ENCODE measurements at places on chromosomes 3 and 15. TPM values are rescaled to one million over a fixed set of nuclear protein-coding genes. Genes with fewer than 3 reads are reported as not detected.

The ACSBG1 gene
- 0.48 TPM for total RNA-seq

DNA sequence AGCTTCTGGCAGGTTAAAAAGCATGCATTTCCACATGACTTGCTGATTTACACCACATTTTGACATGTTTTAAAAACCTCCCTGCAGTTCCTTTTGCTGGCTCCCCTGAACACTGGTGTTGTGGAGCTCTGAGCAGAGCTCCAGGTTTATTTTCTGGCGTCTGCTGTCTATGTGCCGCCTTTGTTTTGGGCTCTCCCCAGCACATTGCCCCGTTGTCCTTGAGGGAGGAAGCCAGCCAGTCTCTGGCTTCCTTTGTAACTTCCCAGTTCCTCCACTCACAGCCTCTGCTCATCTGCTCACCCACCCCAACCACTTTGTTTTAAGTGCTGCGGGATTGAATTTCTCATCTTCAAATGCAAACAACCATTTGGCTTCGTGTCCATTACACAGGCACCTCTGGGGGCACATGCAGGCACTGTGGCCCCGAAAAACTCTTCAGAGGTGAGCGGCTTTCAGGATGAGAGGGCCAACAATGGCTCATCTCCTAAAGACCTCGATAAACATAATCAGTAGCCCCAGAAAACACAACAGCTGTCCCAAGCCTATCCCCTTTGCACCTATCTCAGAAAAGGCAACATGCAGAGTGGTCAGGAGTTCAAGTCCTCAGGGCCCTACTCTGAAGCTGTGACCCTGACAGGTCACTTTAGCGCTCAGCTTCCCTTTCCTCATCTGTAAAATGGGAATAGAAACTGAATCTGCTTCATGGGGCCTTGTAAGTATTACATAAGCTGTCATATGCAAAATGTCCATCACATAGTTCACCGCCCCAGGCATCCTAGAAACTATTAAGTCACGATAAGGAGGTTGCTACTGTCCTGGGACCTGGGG is 1.3 kb upstream of the MEF2A start:
- peak; percentile 5 for DNase-seq

The ZPLD1 gene
- not detected for total RNA-seq

GRCh38 chr15:87118435-87118834 is 1038.8 kb downstream of the AGBL1 start:
- no peak for DNase-seq

GRCh38 chr3:159950156-159950898 is 38.3 kb upstream of the IL12A start:
- DNase-seq, result no peak

The NXPE3 gene
- total RNA-seq, result 12.8 TPM

GRCh38 chr3:107915706-107916105 is 175.1 kb downstream of the CD47 start:
- DNase-seq, result no peak

GRCh38 chr3:155370198-155370597 is 76.7 kb upstream of the STRIT1 start:
- no peak for DNase-seq

- no peak for DNase-seq
Observed at GRCh38 chr3:4454142-4454541, 12.9 kb downstream of the SUMF1 start.

GRCh38 chr15:89783111-89783860 is 7.2 kb downstream of the MESP2 start:
- DNase-seq, result peak; percentile 51

GRCh38 chr15:57298204-57298603 is 78.1 kb upstream of the CGNL1 start:
- no peak for DNase-seq

The EXD1 gene
- total RNA-seq, result 0.70 TPM

DNA sequence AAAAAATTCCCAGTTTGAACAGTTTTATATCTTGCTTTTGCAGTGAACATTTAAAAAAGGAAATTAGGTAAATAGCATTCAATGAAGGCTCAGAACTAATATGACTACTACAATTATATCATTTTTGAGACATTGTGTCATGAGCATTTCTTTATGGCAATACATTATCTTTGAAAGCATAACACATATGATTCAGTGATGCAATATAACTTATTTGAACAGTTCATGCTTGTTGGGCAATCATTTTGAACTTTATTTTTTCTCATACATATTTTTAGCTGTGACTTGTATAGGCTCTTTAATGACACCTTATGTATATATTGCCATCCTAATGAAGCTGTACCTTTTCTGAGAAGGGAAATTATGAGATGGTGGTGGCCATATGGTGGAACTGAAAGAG is 828.6 kb upstream of the NR2F2 start:
- DNase-seq, result no peak

The FSIP1 gene
- total RNA-seq, result 0.63 TPM

The OXSM gene
- 13.8 TPM for total RNA-seq

DNA sequence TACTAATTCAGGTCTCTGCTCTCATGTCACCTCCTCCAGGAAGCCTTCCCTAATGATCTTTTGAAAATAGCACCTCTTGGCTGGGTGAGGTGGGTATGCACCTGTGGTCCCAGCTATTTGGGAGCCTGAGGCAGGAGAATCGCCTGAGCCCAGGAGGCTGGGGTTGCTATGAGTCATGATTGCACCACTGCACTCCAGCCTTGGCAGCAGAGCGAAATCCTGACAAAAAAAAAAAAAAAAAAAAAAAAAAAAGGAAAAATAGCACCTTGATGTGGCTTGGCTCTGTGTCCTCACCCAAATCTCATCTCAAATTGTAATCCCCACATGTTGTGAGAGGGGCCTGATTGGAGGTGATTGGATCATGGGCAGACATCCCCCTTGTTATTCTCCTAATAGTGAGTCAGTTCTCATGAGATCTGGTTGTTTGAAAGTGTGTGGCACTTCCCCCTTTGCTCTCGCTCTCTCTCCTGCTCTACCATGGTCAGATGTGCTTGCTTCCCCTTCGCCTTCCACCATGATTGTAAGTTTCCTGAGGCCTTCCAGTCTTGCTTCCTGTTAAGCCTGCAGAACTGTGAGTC is 11.2 kb upstream of the RNU6-1 start:
- peak; percentile 54 for DNase-seq

The RBM5 gene
- total RNA-seq, result 90.2 TPM

The ANKUB1 gene
- total RNA-seq, result not detected

The SPTBN5 gene
- 2.6 TPM for total RNA-seq

DNA sequence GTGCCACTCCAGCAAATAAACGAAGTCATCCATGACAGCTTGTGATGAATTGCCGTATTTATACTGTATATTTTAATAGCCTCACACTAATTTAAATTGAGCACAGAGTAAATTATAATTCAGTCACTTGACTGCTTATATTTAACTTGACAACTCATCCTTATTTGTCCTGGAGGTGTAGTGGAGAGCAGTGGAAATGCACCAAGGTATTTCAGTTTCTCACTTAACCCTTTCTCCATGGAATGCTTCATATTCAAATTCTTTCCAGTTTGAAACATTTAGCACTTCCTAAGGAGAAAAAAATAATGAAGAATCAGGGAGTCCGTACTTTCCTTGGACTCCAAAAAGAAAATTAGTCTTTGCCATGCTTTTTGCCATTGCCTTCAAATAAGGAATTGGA is 99.0 kb downstream of the MAP2K5 start:
- no peak for DNase-seq

- DNase-seq, result peak; percentile 43
Observed at GRCh38 chr15:82810061-82810889, 847 bp downstream of the WHAMM start.

DNA sequence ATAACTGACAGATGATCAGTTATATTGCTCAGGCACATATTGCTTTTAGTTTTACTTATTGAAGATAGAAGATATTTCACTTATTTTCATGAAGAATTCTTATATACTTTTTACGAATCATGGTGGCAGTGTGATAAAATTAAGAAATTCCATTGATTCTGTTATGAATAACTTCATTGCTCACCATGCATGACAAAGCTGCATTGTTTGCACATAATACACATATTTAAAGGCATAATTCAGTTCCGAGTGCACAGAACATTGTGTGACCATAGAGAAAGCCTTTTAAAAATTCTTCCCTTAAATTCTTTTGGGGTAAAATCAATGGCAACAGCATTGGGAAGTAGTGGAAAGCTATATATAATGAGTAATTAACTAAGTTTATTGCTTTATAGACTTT is 82.5 kb upstream of the NAALADL2 start:
- DNase-seq, result no peak

GRCh38 chr3:143002083-143002712 is 828 bp downstream of the U2SURP start:
- DNase-seq, result no peak

The CDHR4 gene
- 2.0 TPM for total RNA-seq

DNA sequence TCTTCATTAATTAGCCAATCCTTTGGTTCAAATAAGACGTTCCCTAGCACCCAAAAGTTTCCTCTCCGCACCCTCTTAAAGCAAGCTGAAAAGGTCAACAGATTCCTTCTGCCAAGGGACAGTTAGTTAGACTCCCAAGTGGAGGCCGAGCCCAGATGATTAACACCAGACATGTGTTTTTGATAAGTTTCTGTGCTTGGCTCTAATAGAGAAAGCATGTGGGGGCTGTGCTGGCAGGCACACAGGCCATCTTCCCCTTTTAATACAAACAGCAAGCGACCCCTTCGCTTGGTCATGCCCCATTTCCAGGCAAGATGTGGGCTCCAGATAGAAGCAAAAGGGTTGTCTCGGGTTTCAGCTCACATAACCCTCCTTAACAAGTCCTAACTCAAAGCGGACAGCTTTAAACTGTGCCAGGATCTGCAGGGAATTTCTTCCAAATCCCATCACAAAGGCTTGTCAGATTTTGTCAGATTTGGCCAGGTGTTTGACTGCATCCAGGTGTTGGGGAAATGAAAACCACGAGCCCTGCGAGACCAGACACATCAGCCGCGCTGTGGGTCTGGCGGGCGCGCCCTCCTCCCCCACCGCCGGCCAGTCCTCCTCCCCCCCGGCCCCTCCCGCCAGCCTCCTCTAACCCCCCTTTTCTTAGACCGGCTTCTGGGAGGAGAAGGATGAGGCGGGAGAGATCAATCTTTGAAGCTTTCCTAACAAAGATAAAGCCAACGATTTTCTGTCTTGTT is 3.3 kb downstream of the HES1 start:
- DNase-seq, result peak; percentile 93

DNA sequence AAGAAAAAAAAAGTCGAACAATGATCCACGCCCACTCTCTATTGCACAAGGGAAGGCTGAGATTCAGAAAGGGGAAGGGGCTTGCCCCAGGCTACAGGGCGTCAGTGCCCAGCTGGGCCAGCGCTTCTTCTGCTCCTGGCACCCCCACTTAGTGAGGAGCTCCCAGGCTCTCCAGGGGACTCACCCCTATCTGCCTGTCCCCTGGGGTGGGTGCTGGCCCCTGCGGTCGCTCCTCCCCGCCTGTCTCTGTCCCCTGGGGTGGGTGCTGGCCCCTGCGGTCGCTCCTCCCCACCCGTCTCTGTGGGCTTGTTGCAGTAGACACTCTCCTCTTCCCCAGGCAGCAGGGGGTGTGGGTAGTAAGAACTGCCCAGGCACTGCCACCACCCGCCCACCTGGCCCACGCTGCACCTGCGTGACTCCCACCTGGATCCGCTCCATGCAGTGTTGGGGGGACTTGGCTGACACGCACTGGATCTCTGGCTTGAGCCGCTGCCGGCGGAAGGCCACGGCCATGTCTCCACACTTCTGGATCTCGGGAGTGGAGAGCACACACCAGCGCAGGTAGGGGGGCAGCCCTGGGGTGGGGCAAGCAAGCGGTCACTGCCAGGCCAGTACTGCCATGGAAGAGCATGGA is 14.6 kb downstream of the MELTF start:
- DNase-seq, result no peak

DNA sequence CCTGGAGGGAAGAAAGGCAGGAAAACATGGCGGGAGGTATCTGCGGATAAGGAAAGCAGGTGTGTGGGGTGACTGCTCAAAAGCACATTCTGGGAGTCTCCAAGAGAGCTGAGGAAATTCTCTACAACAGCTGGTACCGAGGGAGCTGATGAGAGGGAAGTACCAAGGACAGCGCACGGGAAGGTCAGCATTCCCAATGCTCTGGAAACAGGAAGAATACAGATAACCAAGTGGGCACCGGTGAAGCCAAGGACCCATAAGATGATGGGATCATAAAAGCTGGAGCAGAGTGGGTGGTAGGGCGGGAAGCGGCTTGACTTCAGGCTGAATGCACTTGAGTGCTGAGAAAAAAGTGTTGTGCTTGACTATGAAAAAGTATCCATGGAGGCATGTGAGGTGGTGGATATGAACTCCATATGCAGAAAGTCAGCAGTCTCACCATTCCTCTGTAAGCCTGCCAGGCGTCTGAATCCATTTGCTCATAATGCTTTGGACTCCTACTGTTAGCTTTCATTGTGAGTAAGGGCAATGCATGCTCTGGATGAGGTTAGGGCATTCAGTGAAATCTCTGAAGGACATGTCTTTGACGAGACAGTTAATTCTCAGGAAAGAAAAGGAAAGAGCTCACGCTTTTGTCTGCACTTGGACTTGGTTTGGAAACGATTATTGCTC is 215.5 kb downstream of the NR1D2 start:
- DNase-seq, result no peak

DNA sequence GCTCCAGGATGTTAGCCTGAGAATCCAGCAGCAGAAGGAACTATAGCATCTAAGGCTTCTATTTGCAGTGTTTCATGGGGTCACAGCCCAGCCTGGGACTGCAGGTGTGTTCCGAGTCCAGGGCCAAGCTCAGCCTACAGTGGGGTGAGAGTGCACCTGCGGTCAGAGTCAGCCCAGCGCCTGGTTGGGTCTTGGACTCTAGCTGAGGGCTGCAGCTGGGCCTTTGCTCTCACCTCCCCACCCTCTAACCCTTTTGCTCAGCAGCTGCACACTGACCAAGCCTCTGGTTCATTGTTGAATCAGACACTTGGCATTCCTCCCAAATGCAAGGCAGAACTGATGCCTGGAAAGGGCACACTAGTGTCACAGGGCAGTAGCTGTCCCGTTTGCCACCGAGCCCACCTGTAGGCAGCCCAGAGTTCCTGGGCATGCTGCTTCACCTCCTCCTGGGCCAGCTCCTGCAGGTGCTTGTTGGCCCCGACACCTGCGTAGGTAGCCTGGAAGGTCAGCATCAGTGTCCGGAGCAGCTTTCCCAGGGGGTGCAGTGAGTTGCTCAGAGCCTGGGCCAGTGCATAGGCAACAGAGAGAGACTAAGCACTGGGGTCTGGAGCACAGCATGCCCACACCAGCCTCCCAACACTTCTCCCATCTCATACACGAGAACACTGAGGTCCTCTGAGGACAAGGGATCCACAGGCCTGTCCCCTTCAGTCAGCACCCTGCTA is 17.5 kb downstream of the ALS2CL start:
- no peak for DNase-seq

The GOLGA6L1 gene
- not detected for total RNA-seq

DNA sequence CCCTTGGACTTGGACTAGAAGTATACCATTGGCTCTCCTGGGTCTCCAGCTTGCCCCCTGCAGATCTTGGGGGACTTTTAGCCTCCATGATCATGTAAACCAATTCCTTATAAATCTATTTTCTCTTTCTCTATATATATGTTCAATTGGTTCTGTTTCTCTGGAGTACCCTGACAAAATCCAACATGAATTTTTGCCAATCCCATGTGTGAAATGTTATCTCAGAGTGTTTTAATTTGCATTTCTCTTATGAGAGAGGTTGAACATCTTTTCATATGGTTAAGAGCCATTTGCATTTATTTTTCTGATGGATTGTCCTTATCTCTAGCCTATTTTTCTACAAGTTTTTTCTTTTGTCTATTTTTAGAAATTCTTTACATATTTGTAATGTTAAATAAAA is 131.7 kb upstream of the NEO1 start:
- no peak for DNase-seq

GRCh38 chr3:153160451-153161137 is 1.4 kb upstream of the RAP2B start:
- DNase-seq, result peak; percentile 91
